Tibial nerve (tissue), 4 donors: ENCODE measurements at places on chromosomes 3 and 15.
A peak's percentile ranks its signal among the peaks of the same experiment; 100 is the strongest.

GRCh38 chr3:119841808-119842471 is 60.0 kb downstream of the NR1I2 start:
- DNase-seq, result no peak

- no peak for DNase-seq
Observed at GRCh38 chr15:83654379-83655236, 685 bp downstream of the ADAMTSL3 start.

GRCh38 chr15:25635191-25635590 is 196.4 kb upstream of the UBE3A start:
- no peak for DNase-seq

- no peak for DNase-seq
Observed at GRCh38 chr3:28262001-28262400, 20.6 kb downstream of the CMC1 start.

DNA sequence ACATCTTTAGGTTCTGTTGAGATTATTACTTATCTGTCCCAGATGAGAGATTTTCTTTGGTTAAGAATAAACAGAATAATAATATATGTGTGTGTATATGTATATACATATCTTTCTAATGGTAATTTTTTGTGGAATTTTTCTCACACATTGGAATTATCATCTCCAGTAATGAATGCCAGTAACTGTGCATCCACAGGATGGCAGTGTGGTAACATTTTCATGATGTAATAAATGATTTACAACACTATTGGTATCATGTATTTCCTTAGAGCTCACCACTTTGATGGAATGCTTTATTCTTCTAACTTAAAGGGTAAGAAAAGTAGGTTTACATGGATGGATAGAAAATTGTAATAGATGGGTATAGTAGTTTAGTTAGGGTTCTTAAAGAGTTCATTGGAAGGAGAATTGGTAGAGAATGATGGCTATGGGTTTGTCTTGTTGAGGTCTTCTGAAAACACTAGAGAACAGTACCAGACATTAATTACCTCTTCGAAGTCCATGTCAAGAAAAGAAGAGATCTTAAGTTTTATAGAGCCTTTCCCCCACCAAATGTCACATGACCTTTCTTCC is 78.1 kb downstream of the STT3B start:
- peak; percentile 44 for DNase-seq

- DNase-seq, result no peak
Observed at GRCh38 chr3:59920822-59921221, 871.0 kb upstream of the CFAP20DC start.

DNA sequence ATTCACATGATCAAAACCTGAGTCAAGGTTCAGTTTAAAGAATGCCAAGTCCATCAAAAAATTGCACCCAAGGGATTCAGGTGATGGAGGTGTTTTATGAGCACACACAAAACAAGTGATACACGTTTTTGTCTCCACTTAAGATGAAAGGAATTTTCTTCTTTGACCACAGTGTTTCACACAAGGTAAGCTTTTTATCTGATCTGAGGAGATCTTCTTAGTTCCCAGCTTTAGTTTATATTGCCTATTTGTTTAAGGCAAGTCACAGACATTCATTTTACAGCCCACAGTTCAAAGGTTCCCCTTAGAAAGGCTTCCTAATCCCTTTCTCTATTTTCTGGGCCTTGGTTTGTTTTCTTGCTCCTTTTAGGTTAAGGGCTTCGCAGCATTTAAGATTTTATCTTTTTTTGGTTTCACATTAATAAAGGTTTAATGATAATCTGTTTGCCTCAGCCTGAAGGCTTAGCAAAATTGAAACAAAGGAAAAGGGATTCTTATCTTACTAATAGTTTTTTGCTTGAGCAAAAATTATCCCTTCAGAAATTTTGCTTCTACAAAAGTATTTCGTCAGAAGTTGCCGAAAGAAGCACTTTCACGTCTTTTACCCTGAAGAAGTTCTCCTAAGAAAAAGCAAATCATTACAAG is 420.5 kb upstream of the NAALADL2 start:
- no peak for DNase-seq

- no peak for DNase-seq
Observed at GRCh38 chr3:61876797-61877196, 315.4 kb downstream of the PTPRG start.

DNA sequence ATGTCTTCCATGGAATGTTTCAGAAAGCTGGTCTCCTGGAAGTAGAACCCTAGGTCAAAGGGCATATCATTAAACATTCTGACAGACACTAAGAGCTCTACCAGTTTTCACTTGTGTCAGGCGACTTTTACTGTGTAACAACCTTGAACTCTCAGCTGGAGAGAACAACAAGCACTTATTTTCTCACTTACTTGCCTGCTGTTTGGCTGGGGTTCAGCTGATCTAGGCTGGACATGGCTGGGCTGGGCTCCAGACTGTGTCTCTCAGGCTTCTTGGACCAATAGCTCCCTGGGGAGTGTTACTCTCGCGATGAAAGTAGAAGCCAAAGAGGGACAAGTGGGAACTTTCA is 527.3 kb downstream of the SHQ1 start:
- no peak for DNase-seq

- no peak for DNase-seq
Observed at GRCh38 chr3:173920386-173920785, 522.8 kb downstream of the NLGN1 start.

GRCh38 chr3:151067158-151067557 is 18.3 kb upstream of the MED12L start:
- no peak for DNase-seq

DNA sequence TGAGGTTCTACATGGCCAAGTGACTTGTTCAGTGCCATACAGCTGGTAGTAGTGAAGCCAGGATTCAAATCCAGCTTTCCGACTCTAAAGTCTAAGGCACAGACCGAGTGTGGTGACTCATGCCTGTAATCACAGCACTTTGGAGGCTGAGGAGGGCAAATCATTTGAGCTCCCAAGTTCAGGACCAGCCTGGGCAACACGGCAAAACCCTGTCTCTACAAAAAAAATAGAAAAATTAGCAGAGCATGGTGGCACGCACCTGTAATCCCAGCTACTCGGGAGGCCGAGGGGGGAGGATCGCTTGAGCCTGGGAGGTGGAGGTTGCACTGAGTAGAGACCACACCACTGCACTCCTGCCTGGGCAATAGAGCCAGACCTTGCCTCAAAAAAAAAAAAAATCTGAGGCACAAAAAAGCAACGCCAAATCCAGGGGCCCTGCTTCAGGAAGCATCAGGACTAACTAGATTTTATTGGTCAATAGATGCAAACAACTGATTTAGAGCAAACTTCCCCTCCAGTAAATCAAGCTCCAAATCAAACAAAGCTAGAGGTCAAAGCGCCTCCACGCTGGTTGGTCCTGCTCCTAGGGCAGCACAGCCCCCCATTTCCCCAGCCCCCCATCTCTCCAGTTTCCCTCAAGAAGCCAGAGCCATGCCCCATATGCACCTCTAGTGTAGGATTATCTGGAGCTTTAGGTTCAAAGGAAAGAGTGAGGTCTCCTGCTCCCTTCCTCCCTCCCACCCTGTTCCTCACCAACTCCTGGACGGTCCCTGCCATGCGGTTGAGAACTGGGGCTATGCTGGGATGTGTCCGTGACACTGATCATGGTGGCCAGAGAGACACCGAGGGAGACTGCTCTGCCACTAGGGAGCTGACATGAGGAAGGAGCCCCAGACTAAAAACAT is 2.9 kb upstream of the TNK2 start:
- no peak for DNase-seq

GRCh38 chr3:182940266-182940808 is 40.0 kb downstream of the DCUN1D1 start:
- DNase-seq, result no peak

GRCh38 chr3:84108442-84108971 is 850.3 kb upstream of the CADM2 start:
- DNase-seq, result no peak

GRCh38 chr3:115698851-115699591 is 75.7 kb downstream of the GAP43 start:
- DNase-seq, result no peak

GRCh38 chr3:26931896-26932295 is 309.3 kb downstream of the LRRC3B start:
- DNase-seq, result no peak

DNA sequence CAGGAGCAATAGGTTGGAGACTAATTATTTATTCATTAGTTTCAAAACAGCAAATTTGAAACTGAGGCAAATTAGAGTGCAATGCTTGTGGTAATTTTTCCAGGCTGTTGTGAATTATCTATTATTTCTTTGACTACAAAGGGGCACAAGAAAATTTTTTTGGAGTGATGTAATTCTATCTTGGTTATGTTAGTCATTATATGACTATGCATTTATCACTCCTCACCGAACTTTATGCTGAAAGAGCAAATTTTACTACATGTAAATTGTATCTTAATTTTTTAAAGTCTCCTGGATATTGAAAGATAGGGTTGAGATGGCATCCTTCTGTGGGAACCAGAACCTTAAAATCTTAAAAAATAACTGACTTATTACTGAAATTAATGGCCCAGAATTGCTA is 320.0 kb upstream of the ROBO1 start:
- no peak for DNase-seq

GRCh38 chr15:87575896-87576473 is 680.6 kb downstream of the NTRK3 start:
- no peak for DNase-seq

GRCh38 chr3:85254738-85255137 is 295.9 kb downstream of the CADM2 start:
- no peak for DNase-seq

DNA sequence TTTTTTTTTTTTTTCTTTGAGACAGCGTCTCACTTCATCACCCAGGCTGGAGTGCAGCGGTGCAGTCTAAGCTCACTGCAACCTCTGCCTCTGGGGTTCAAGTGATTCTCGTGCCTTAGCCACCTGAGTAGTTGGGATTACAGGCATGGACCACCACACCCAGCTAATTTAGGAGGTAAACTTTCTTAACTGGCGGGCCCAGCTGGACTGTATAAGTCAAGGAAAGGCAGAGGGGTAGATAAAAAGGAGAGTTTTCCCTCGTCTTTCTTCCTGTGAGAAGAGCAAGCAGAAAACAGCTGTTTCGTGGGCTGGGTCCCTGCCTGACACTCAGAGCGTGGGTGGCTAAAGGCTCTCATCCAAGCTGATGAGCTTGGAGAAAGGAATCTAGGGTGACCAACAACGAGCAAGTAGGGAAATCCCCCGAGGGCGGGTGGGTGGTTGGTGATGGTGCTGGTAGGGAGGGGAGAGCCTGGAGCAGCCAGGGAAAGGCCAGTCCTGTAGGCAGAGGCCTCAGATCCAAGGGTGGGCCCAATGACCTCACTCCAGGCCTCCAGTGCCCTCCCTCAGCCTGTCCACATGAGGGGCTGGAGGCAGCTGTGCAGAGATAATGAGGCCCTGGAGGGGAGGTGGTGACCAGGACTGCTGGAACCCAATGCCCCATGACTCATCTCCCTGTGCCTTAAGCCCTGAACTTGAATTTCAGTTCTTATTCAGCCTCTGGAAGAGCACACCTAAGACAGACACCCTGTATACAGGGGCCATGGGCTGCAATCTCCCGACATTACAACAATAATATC is 43.1 kb upstream of the LIMD1 start:
- peak; percentile 69 for DNase-seq

DNA sequence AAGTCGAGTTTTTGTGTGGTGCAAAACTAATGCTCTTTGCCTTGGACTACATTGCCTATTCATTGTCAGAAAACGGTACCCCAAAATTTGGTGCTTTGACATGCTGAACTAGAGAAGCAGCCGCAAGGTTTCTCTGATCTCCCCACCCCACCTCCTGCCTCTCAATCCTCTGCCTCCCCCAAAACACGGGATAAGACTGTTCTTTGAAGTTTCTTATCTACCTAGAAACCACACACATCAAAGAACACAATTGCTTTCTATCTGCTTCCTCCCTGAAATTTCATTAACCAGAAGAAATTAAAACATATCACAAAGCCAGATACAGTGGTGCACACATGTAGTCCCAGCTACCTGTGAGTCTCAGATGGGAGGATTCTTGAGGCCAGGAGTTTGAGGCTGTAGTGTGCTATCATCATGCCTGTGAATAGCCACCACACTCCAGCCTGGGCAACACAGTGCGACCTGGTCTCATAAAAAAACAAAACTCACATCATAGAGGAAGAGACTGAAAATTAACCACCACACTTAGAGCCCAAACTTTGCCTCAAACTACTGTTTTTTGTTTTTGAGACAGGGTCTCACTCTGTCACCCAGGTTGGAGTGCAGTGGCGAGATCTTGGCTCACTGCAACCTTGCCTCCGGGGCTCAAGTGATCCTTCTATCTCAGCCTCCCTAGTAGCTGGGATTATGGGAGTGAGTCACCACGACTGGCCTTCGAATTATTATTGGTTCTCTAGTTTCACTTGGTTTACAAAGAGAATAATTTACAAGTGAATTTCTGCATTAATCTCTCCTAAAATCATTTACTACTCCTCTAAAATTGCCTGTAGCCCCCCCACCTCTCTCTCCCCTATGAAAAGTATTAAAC is 2.7 kb upstream of the PCNP start:
- DNase-seq, result no peak

DNA sequence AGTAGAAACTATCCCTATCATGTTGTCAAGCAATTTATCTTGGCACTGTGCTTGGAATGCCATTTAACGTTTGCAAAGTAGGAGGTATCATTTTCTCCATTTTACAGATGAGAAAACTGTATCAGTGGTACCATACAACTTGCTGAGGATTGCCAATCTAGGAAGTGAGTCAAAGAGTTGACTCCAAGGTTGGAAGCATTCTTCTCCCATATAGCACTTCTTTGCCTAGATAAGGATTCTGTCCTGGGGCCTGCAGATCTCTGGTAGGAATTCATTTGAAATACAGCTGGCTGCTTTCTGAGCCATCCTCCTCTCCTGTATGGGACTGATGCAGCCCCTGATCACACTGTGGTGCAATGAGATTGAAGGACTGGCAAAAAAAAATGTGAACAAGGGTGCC is 170.2 kb downstream of the ALDH1A2 start:
- no peak for DNase-seq

GRCh38 chr3:195755791-195756676 is 35.3 kb downstream of the MUC20 start:
- DNase-seq, result no peak

DNA sequence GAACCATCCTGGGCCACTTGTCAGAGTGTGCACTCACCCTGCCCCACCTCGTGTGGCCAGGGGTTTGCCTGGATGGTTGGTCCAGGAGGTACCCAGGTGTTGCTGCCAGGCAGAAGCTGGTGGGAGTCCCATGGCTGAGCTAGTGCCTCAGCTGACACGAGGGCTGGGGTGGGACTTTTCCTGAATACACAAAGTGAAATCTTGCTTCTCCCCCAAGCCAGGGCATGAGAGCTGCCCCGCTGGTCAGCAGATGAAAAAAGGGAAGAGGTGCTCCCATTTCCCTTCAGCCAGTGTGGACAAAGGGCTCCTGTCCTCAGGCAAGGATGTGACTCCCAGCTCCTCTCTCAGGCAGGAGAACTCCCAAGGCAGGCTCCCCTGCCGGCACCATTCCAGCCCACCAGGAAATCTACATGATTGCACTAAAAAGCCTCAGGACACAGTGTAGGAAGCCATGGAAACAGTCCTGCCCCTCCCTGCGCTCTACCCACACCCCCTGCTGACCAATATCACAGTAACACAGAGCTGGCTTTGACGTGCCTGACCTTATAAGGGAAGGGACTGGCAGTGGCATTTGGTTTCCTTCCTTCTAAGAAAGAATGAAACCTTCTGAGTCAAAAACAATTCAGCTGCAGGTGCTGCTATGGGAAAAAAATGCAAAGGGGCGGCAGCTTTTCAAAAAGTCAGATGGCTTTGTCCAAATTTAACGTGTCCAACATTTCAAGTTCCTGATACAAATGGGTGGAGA is 33.9 kb downstream of the MYO5C start:
- DNase-seq, result peak; percentile 35

- no peak for DNase-seq
Observed at GRCh38 chr3:127734754-127735473, 62.2 kb downstream of the ABTB1 start.

GRCh38 chr15:56725386-56725785 is 7.9 kb downstream of the ZNF280D start:
- DNase-seq, result no peak

- no peak for DNase-seq
Observed at GRCh38 chr3:120393243-120393642, 44.1 kb upstream of the LRRC58 start.
